ENCODE measurements at places on chromosomes 4 and X.
A peak's percentile ranks its signal among the peaks of the same experiment; 100 is the strongest.

DNA sequence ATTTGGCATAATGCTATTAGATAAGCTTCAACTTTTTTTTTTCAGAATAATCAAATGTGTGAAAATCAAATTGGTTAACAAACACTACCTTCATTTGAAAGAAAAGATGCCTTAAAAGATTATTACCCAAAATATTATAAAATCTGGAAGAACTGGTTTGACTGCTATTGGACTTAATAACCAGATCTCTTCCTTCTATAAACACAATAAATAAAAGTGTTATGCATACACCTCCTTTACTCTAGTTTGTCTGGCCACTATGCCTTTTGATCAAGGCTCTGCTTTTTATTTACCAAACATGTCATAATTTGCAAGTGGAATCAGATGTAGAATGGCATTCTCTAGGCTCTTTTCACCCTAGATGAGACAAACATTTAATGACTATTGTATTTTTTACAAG is 897.3 kb upstream of the EPHA5 start:
- DNase-seq: no peak

DNA sequence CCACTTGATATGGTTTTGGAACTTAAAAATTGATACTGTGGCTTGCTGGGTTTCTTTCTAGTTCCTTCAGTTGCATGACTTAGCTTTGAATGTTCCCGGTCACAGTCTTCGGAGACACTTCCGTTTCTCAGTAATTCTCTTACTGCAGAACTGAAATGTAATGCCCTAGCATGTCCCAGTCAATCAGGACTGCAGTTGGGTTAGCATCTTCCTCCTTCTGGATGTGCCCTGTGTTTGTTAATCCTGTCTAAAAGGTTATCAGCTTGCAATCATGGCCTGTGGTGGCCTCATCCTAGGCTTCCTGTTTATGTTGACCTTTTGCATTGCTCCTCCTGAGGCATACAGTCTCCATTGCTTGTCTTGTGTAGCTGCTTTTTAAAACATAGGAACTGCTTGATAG is 275.9 kb downstream of the ARHGAP10 start:
- no peak for DNase-seq

- DNase-seq: no peak
Measured at GRCh38 chr4:45358573-45359506, 632.5 kb upstream of the GNPDA2 start.

- DNase-seq: no peak
Measured at GRCh38 chr4:124437853-124438495, 274.6 kb downstream of the ANKRD50 start.

GRCh38 chr4:3822230-3822947 is 56.2 kb downstream of the ADRA2C start:
- DNase-seq: no peak

- DNase-seq: no peak
Measured at GRCh38 chrX:11792461-11793421, 34.7 kb downstream of the MSL3 start.

DNA sequence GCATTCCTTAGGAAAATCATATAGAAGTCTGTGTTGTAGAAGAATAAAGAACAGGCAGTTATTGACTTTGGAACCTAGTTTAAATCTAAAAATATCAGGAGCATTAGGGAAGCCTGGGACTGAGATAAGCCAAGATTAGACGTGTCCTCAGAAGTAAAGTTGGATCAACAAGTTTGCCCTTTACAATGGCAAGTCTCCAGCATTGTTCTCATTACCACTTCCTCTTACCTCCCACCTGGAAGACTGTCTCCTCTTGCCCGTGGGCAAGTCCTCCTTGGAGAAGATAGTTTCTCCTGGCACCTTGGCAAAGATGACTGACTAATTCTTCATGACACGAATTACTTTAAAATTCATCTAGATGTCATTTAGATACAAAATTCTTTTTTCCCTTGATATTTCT is 37.8 kb downstream of the CNKSR2 start:
- no peak for DNase-seq

DNA sequence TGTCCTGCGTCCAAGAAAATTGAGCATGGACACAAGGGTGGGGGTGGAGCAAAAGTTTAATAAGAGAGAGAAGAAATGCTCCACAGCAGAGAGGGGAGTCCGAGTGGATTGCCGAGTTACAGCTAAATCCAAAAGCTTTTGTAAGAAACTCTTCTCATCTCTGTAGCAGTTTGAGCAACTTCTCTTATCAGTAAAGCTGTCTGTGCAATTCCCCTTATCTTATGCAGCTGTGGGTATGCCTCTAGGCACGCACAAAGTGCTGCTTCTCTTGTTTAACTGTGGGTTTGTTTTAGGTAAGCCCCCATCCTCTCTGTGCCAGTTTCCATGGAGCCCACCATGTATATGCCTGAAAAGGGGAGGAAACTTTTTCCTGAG is 44.8 kb downstream of the HMGB2 start:
- DNase-seq: no peak

- DNase-seq: no peak
Measured at GRCh38 chr4:740656-741282, 35.1 kb downstream of the PCGF3 start.

GRCh38 chr4:90824266-90825150 is 697.3 kb downstream of the CCSER1 start:
- no peak for DNase-seq

DNA sequence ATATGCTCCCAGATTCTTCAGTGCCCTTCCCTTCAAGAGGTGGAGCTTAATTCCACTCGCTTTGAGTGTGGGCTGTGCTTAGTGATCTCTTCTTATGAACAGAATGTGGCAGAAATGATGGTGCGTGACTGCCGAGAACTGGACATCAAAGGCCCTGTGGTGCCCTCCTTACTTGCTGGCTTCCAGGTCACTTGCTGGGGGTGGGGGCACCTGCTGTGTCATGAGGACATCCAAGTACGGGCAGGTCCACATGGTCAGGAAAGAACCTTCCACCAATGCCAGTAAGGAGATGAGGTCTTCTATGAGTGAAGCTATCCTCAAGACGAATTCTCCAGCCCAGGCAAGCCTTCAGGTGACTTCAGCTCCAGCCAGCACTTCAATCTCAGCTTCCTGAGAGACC is 95.8 kb downstream of the FAM53A start:
- no peak for DNase-seq

- DNase-seq: no peak
Measured at GRCh38 chr4:141101511-141101910, 31.8 kb downstream of the RNF150 start.

DNA sequence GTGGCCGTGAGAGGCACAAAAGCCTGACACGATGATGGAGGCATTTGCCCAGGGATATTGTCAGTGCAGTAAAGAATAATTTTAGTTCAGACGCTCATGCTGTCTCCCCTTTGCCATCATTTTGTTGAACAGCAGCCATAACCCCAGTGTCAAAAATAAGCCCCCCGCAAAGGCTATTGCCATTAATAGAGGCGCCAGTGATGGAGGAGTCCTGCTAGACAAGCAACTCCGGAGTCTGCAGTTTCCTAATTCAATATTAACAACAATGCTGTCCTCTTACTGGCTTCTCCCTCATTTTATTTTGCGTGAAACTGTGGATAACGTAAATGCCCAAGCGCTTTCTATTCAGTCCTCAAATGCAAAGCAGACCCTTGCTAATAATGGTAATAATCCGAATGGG is 603 bp upstream of the SMS start:
- no peak for DNase-seq

- no peak for DNase-seq
Measured at GRCh38 chr4:37650481-37650880, 35.7 kb downstream of the RELL1 start.

DNA sequence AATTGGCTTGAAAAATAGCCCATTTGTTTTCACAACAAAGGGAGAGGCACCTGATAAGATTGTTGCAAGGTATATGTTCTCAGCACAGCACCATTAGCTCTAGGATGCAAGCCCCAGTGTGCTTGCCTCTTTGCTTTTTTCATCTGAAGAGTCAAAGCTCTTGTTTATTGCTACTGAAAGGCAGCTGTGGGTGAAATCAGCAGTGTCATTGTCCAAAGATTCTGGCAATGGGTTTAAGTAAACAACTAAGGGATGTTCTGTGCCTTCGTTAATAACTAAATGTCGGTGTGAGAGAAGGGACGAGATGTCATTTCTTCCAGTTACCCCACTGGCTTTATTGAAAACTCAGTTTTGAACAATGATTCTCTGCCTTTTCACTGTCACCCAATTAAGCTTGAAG is 567.7 kb downstream of the KCNIP4 start:
- DNase-seq: no peak

- peak; percentile 82 for DNase-seq
Measured at GRCh38 chr4:95129821-95130311, 372.1 kb downstream of the BMPR1B start.

DNA sequence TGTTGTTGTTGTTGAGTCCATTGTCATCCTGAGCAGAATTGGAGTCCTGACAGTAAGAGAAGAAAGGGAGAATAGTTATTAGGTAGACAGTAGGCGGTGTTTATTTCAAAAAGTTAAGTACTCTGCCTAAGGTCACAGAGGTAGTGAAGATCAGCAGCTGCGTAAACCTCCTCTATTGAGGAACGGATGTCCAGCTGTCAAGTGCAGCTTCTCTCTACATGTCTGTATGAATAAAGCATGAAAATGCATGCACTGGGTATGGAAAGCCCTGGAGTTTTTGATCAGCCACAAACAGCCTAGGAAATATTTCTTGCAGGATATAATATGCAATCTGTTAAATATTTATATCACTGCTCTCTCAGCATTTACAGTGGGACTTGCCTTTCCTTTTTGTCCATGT is 109.4 kb upstream of the CBLL2 start:
- DNase-seq: no peak

DNA sequence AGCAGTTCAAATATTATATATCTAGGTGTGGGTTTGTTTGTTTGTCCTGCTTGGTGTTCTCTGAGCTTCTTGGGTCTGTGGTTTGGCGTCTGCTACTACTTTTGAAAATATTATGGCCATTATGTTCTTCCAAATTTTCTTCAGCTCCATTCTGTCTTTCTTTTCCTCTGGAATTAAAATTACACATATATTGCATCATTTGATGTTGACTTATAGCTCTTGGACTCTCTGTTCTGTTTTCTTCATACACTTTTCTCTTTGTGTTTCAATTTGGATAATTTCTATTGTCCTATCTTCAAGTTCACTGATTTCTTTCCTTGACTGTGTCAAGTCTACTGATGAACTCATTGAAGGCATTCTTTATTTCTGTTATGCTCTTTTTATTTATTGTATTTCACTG is 65.2 kb upstream of the ZNF81 start:
- DNase-seq: no peak

GRCh38 chr4:8081621-8082516 is 76.7 kb downstream of the ABLIM2 start:
- peak; percentile 8 for DNase-seq

All from RKO (cell line).